Umbilical cord (tissue), 2 donors: ENCODE measurements at places on chromosomes 4 and X.
A peak's percentile ranks its signal among the peaks of the same experiment; 100 is the strongest.

- DNase-seq: peak; percentile 90
Observed at GRCh38 chr4:183876268-183876934, 28.7 kb upstream of the STOX2 start.

- DNase-seq: peak; percentile 15
Observed at GRCh38 chrX:45722471-45722870, 521.8 kb upstream of the DIPK2B start.

GRCh38 chrX:8139716-8140115, 31.4 kb downstream of the VCX2 start:
- peak; percentile 91 for DNase-seq

- no peak for DNase-seq
Observed at GRCh38 chr4:94920369-94920768, 162.6 kb downstream of the BMPR1B start.

DNA sequence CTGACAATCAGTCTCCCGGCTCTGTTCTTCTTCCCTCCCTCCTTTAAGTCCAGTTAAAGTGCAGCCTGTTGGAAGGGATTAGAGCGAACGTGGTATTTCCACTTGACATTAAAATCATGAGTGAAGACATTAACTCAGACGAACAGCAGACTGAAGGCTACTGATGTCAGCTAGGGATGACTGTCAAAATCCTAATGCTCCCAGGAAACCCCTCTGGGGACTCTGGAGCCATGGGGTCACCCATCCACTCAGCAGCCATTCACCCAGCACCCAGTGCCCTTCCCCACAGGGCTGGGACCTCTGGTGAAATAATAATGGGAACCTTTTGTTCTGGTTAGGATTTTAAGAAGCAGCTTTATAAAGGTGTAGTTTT, 113.9 kb downstream of the DRD5 start:
- no peak for DNase-seq

DNA sequence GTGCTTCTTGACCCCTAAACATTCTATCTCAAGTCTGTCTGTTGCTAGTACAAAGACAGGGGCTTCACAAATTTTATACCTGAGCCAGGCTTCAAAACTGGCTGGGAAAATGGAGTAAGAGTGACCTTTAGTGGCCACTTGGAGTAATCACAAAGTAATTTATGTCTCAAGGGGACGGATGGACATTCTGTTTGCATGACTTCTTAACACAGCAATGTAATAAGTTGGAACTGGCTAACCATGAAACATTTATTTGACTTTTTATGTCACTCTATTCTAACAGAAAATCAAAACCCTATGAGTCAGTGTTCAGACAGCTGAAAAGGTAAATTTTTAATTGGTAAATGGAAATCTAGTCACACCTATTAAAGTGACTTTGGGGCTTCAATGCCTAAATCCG, 600.6 kb downstream of the ANKRD50 start:
- DNase-seq: peak; percentile 71

DNA sequence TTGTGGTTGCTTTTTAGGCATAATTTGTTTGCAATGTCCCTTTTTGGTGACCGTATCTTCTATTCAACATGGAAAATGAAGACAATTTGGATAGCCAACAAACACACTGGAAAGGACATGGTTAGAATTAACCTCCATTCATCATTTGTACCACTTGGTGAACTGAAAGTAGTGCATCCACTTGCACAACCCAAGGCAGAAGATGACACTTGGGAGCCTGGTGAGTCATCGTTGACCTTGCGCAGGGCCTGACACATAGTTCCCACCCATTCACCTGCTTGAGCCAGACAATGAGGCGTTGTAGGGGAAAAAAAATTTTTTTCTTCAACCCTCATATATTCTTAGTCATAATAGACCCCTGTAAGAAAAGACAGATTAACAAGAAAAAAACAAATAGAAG, 32.4 kb downstream of the EGF start:
- no peak for DNase-seq

GRCh38 chr4:88147799-88148217, 10.6 kb downstream of the ABCG2 start:
- no peak for DNase-seq

- peak; percentile 11 for DNase-seq
Observed at GRCh38 chr4:35250761-35251160, 993.6 kb downstream of the ARAP2 start.

GRCh38 chr4:140719686-140720085, 36.5 kb downstream of the TBC1D9 start:
- DNase-seq: no peak

DNA sequence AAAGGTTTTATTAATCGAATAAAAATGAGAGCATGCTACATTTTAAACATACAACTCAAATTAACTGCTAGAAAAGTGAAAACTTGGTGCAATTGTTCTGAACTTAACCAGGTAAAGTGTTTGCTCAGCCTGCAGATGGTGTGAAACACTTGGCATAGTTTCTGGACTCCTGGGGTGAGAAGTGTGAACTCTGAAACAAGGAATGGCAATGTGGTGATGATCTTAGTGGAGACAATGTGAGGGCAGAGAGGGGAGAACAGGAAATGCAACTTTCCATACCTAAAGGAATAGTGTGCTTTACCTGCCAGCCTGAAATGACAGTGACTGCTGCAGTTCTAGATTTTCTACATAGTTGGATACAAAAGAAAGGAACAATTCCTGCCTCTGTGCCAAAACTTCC, 57.4 kb downstream of the CCSER1 start:
- peak; percentile 2 for DNase-seq

DNA sequence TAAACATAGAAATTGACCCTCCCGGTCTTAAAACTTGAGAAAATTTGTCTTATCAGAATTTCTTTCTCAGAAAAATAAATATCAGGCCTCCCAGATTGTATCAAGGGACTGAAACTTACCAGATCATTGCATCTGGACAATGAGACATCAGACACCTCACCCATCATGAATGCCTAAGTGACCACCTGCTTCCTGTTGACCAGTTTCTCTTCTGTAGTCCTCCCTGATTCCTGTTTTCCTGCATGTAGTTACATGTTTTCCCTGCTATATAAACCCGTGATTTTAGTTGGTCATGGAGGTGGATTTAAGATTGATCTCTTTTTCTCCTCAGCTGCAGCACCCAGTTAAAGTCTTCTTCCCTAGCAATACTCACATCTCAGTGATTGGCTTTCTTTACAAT, 548.1 kb downstream of the PPP4R3C start:
- DNase-seq: no peak

- no peak for DNase-seq
Observed at GRCh38 chrX:100410901-100411801, 1.1 kb upstream of the PCDH19 start.

- no peak for DNase-seq
Observed at GRCh38 chrX:139692506-139692849, 15.5 kb downstream of the MCF2 start.

GRCh38 chr4:115054836-115055235, 58.6 kb downstream of the NDST4 start:
- DNase-seq: no peak

- no peak for DNase-seq
Observed at GRCh38 chr4:156261230-156261629, 307.6 kb upstream of the CTSO start.

- no peak for DNase-seq
Observed at GRCh38 chr4:98571161-98571786, 87.1 kb downstream of the TSPAN5 start.

- DNase-seq: no peak
Observed at GRCh38 chrX:53458082-53458481, 23.9 kb upstream of the HSD17B10 start.

GRCh38 chr4:107600983-107601382, 119.1 kb downstream of the PAPSS1 start:
- DNase-seq: no peak

DNA sequence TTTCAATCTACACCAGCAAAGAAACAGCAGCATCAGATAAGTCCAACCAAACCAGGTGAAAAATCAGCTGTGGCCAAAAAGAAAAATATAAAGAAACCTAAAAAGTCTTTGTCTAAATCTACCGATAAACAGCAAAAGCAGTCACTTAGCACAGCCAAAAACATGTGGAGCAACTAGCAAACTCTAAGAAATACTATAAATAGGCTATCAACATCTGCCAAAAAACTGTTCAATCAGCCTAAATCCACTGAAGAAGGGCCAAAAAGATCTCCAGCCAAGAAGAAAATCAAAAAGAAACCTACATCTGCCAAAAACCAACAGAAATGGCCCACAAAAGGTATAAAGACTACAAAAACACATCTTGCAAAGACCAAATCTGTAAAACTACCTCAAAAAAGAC, 36.7 kb upstream of the CABS1 start:
- peak; percentile 74 for DNase-seq

DNA sequence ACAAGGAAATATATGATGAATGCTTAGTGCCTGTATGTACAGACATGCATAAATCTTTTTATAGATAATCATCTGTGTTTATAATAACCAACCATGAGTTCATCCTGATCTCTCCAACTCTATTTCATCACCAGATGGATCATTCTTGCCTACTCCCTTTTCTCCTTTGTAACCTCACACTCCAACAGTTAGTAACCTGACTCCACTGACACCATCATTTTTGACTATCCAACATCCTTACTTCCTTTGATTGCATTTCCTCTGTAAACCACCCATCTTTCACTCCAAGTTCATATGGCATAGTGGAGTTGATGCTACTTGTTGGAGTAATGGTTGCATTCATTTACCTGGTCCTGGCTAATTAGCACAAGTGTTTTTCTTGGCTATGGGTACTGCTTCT, 170.6 kb downstream of the ZNF330 start:
- no peak for DNase-seq

GRCh38 chr4:183443655-183444213, 702 bp upstream of the CDKN2AIP start:
- no peak for DNase-seq

DNA sequence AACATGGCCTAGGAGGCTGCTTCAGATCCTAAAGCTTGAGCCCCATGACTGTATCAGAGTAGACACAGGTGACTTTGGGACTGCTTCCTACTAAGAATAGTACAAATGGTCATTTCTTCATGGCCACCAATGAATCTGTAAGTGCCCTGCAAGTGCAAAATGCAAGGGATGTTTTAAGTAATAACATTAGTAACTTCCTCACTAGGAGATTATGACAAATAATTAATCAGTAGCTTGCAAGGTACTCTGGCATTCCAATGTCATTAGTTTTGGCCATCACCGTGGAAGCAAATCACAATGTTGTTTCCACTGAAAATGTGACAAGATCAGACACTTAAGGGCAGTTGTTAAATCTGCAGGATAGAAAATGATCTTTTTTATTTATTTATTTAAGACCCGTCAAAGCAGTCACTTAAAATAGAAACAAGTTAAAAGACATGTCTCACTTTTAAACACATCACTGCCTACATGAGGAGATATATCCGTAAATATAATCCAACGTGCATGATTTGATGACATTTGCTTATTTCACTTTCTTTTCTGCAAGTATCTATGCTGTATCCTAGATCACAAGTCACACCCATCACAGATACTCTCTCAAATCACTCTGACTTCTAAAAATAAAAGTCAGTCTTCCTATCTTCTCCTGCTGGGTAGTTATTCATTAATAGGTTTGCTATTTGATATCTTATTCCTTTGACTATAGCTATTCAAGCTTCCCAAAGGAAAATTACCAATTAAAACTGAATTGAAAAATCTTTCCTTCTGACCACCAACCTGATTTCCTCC, 400.6 kb downstream of the IL15 start:
- no peak for DNase-seq

DNA sequence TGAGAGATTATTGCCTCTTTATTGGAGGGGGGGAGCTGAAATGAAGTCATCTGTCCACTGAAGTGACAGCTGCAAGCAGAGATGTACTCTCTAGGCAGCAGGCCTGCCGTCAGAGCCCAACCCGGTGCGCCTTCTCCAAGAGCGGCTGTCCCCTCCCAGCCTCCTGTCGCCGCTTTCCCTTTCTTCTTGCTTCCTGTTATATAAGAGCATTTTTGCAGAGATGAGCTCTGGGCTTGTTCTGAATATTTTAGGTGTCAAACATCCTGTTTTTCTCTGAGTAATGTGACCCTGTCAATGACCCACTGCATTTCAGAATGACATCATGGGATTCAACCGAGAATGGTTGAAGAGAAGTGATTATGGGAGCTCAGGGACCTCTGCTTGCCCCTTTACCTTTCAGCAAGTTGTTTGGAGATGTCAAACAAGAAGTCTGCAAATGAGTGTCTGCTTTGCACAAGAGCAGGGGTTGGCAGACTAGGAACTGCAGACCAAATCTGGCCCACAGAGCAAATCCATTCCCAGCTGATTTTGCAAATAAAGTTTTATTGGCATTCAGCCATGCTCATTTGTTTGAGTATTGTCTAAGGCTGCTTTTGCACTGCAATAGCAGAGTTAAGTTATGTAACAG, 79.9 kb downstream of the SLC9A6 start:
- DNase-seq: no peak

GRCh38 chr4:148349153-148349552, 93.1 kb downstream of the NR3C2 start:
- no peak for DNase-seq

GRCh38 chr4:180197471-180197870, 2045.7 kb upstream of the TENM3 start:
- peak; percentile 36 for DNase-seq

GRCh38 chr4:19736968-19737756, 514.5 kb upstream of the SLIT2 start:
- no peak for DNase-seq
